Activated CD4-positive, alpha-beta memory T cell treated with anti-CD3 and anti-CD28 coated beads for 36 hours (primary cell): ENCODE measurements at places on chromosomes 3 and 15. TPM values are rescaled to one million over a fixed set of nuclear protein-coding genes. Genes with fewer than 3 reads are reported as not detected.

SERPINI2 gene
- total RNA-seq = not detected

SLC22A13 gene
- total RNA-seq = not detected

ARPP21 gene
- not detected for total RNA-seq

ADAMTS7 gene
- 0.10 TPM for total RNA-seq

ZMAT3 gene
- total RNA-seq = 9.0 TPM

KCTD6 gene
- total RNA-seq = 8.6 TPM

TRAIP gene
- total RNA-seq = 25.3 TPM

TOP2B gene
- total RNA-seq = 134 TPM

LRRC31 gene
- not detected for total RNA-seq

TM6SF1 gene
- 1.9 TPM for total RNA-seq

GHRL gene
- total RNA-seq = not detected

EOMES gene
- 1.4 TPM for total RNA-seq

COLQ gene
- total RNA-seq = 1.4 TPM

A4GNT gene
- total RNA-seq = not detected

FOXL2NB gene
- not detected for total RNA-seq

KLF15 gene
- 0.40 TPM for total RNA-seq

VILL gene
- total RNA-seq = 9.9 TPM

FHIT gene
- total RNA-seq = 8.7 TPM

TMEM40 gene
- total RNA-seq = not detected

SOX2 gene
- not detected for total RNA-seq

COL6A6 gene
- not detected for total RNA-seq

TPRA1 gene
- total RNA-seq = 18.7 TPM
